T follicular helper cell (primary cell): ENCODE measurements at places on chromosomes 2 and 18.

DNA sequence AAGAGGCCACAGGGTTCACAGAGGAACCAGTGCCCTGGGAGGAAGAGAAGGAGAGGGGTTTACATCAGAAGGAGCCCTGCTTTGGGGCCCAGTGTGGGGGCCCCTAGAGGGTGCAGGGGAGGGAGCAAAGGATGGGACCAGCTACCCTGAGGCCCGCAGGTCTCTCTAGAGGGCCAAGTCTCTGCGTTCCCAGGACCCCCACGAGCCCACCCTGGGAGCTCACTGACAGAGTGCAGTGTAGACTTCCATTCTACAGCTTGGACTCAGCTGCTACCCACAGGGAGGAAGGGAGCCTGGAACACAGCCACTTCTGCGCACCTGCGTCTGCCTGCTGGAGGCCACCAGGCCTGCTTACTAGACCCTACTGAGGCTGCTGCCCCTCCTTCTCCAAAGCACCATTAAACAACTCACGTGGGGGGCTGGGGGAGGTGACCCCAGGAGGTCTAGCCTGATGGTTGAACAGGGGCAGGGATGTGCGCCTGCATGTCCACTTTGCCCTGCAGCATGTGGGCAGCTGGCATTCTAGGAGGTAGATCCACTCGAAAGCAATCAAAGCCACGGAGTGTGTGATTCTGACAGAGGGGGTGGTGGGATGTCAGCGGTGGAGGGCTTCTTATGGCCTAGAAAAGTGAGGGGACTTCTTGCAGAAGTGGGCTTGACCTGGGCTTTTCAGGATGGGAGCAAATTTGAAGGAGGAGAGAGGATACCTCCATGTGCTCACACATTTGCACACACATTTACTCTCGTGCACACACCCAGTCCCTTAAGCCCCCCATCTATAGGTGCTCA is 90.2 kb downstream of the ZFP36L2 start:
- no peak for DNase-seq

- DNase-seq: no peak
Observed at GRCh38 chr18:36141576-36141975, 11.9 kb downstream of the ELP2 start.

DNA sequence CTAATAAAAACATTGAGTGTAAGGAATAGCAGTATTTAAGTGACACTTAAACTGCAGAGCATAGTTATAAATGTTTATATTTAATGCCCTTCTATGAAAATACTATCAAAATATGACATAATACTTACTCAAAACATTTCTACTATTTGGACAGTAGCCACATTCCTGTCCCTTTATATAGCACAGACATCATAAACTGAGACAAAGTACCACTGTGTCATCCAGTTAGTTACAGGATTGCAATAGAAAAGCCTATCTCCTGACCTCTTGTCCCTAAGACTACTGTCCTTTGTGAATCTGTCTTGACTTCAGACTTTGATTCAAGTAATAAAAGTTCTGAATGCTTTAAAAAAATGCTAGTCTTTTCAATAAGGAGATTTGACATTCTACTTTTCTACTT is 1528.5 kb upstream of the NXPH2 start:
- DNase-seq: no peak

DNA sequence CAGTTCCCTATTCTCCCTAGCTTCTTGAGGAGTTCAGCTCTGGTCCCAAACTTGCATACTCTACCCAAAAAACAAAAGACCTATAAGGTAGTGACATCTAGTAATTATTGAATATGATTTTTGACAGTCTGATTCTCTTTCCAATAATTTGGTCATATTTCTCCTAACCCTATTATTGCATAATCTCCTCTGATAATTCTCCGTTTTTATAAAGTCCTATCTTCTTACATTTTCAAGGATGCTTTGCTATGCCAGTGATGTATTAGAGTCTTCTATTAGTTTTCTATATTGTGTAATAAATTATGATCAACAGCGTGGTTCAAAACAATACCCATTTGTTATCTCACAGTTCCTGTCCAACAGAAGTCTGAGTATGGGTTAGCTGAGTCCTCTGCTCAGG is 426.3 kb downstream of the BCL11A start:
- DNase-seq: no peak

DNA sequence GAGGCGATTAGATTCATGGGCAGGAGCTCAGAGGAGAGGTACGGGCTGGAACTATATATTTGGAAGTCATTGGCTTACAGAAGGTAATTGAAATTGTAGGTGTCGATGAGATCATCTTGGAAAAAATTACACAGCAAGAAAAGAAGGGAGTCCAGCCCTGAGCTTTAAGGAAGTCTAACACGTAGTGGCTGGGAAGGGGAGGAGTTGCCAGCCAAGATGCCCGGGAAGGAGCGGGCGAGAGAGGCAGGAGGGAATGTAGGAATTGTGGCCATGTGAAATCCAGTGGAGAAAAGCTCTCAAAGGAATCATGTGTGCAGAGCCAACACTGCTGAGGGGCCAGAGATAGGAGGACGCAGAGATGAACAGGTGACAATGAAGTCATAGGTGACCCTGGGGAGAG is 25.6 kb upstream of the SCYGR1 start:
- DNase-seq: no peak
